Choroid plexus epithelial cell (primary cell): ENCODE measurements at places on chromosomes 7 and 10.
A peak's percentile ranks its signal among the peaks of the same experiment; 100 is the strongest.

GRCh38 chr7:152512706-152513105 lies 76.9 kb upstream of the KMT2C start:
- DNase-seq: no peak

- DNase-seq: peak; percentile 36
Observed at GRCh38 chr10:88386204-88386788, 196.8 kb downstream of the RNLS start.

DNA sequence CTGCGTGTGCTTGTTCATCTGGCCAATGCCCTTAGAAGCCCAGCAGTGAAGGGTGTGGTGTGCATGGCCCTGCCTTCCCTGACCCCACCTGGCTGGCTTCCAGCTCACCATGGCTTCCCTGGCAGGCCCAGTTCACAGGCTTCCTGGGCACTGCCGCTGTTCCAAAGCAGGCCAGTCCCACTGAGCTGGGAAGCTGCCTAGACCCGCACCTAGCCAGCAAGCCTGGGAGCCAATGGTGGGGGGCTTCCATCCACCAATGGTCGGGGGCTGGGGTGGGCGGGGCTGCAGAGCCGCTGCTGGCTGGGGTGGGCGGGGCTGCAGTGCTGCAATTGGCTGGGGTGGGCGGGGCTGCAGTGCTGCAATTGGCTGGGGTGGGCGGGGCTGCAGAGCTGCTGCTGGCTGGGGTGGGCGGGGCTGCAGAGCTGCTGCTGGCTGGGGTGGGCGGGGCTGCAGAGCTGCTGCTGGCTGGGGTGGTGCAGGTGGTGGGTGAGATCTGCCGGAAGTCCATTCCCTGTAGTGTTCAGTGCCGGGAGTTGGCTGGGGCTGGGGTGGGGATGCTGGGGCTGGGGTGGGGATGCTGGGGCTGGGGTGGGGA lies 12.4 kb downstream of the CALY start:
- DNase-seq: peak; percentile 72

DNA sequence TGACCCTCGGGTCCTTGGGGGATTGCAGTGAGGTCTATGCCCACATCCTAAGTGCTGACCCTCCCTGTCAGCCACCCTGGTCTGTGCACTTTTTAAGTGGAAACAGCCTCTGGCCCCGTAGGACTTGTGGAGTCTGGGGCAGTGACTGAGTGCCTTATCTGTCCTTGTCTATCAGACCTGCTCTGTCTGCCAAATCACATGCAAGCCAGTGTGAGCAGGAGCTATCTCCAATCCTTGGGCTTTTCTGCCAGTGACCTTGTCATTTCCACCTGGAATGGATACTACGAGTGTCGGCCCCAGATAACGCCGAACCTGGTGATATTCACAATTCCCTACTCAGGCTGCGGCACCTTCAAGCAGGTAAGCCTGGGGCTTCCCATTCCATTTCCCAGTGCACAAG lies 62.7 kb downstream of the C10orf120 start:
- no peak for DNase-seq

GRCh38 chr10:100735337-100736143 lies 9.8 kb upstream of the PAX2 start:
- DNase-seq: no peak

DNA sequence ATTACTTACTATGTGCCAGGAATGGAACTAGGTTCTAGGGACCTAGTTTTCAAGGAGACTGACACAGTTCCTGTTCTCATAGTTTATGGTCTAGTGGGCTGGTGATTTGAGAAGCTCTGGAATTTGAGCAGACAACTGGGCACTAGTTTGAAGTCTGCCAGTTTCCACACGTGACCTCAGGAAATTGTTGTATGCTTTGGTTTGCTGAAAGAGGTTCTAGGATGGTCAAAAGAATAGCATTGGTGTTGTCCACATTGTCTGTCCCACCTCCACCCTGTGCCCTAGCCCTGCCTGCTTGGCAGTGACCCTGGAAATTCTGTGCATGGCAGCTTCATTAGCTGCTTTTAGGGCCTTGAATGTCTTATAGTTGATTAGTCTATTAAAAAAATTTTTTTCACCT lies 28.7 kb downstream of the GBF1 start:
- DNase-seq: no peak

DNA sequence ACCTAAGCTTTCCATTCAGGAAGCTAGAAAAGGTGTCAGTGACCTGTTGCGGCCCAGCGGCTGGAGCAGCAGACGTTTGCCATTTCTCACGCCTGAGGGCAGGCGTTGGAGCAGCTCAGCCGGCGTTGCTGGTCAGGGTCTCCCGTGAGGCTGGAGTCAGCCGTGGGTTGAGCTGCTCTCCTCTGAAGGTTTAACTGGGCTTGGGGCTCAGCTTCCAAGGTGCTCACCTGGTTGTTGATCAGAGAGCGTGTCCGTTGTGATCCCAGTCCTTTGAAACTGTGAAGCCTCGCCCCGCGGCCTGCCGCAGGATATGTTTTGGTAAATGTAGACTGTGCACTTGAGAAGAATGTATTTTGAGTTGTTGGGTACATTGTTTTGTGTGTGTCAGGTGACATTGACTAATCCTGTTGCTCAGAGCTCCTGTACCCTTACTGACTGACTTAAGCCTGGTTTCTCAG lies 20.6 kb upstream of the PWWP2B start:
- DNase-seq: peak; percentile 19

GRCh38 chr7:2567679-2568278 lies 9.0 kb downstream of the IQCE start:
- DNase-seq: peak; percentile 70

- no peak for DNase-seq
Observed at GRCh38 chr10:62109587-62110293, 158.9 kb downstream of the RTKN2 start.

DNA sequence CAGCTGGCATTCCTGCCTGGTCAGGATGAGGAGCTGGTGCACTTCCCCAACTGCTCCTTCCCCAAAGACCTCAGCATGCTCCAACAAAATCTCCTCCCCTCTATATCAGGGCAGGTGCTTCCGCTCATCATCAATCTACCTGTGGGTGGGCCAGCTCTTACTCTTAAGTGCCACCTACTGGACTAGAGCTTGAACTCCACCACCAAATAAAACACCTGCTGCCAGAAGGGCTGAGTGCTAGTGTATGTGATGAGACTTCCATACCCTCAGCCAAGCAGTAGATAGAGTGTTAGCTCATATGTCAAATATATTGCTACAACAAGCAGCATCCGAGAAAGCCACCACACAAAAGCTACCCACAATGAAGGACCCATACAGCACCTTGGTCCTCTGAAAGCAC lies 264.3 kb downstream of the RNLS start:
- peak; percentile 13 for DNase-seq

DNA sequence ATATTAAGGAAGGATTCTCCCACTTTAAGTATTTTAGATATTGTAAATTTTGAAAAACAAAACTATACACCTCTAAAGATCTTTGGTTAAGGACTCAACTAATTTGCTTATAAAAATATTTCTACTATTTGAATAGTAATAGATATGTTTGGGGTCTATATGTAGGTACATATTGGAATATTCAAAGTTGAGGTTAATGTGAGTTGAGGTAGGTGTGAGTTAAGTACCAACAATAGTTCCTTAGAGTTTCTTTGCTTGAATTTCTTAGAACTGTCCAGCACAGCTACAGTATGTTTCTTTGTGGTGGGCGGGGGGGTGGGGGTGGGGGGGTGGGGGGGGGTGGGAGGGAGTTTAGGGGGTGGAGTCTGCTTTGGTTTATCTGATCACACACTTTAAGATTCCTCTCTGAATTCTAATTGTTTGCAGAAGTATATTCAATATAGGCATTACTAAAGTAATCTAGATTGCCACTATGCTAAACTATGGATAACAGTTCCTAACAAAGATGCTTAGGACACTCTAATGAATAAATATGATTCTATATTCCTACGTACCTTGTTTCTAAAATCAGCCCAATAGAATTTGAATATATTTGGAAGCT lies 2.1 kb downstream of the GRM3 start:
- no peak for DNase-seq

DNA sequence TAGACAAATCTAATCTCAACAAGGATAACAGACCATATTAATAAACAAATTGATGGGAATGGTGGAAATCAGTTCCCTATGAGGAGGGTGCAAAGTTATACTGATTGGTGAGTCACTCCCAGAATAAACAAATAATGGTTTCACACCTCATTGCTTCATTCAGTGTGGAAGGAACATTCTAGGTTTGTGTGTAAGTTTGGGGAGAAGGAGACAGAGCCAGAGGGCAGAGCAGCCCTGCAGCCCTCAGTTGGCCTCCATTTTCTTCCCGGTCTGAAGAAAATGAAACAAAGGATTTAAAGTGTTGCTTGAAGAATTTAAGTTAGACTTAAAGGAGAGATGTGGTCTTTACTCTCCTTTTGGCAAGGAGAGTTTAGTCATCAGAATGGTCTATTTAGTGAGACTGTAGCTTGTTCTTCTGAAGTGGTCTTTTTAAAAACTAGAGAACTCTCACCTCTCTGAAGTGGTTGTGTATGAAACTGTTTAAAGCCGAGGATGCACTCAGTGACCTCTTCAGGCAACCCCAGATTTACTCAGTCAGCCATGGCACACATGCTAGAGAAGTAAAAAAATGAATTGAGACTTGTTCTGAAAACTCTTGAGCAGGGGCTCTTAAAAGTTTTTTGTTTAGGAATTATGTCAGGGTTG lies 27.2 kb downstream of the IKZF1 start:
- DNase-seq: peak; percentile 15

- no peak for DNase-seq
Observed at GRCh38 chr10:19756919-19757318, 59.3 kb upstream of the PLXDC2 start.

DNA sequence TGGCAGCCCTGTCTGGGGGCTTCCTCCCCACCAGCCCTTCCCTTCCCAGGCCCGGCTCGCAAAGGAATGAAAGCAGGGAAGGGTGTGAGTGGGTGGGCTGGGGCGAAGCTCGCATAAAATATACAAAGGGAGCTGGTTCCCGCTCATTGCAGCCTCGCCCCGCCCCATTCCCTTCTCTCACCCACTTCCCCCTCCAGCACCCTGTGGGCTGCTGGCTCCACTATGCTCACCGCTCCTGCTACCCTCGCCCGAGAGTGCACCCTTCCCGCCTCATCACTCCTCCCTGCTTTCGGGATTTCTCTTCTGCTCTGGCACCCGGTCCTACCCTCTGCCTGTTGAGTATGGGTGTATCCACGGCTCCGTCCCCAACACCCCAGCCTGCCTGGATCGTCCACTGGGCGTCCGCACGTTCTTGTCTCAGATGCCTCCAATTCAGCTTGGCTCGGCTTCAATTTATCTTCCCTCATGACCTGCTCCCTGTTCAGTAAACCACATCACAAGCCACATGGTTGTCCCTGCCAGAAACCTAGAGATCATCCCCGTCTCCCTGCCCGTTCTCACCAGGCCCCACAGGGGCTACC lies 14.4 kb upstream of the TTYH3 start:
- DNase-seq: peak; percentile 51
